ENCODE measurements at places on chromosomes 16 and 17.

DNA sequence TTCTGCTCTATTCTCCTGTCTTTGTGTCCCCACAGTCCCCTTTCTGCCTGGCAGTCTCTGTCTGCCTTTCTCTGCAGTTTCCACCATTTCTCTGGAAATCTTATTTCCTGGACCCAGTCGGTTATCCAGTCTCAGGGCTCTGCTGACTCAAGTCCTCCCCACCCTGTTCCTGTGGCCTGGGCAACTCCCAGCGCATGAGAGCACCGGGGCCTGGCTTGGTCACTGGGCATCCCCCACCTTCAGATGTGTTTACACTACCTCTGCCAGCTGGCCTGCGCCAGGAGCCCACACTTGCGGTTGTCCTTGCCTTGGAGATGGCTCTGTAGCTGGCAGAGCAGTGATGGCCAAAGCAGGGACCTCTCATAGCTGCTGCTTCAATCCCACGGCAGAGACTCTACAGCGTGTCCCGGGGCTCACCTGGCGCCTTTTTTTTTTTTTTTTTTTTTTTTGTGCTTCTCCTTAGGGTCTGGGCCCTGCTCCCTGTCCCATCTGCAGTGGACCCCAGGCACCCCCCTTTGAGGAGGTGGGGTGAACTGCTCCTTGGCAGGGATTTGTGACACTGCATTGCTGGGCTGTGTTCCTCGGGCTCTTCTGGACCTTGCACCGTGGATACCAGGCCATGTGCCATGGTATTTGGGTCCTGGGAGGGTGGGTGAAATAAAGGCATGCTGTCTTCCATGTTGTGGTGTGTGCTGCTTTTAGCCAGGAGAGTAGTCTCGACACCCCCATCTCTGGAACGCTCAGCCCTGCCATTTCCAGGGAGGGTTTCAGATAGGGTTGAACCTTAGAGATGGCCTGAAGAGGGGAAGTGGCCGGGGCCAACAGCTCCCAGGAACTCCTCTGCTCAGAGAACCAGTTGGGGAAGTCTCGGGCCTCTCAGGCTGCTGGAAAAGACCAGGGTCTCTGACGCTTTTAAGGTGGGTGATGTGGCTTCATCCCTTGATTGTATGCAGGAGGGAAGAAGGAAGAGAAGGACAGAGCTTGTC is 17.5 kb downstream of the GUCY2D start:
- DNase-seq = no peak

- no peak for DNase-seq
Observed at GRCh38 chr17:79515646-79516571, 94.9 kb downstream of the RBFOX3 start.

DNA sequence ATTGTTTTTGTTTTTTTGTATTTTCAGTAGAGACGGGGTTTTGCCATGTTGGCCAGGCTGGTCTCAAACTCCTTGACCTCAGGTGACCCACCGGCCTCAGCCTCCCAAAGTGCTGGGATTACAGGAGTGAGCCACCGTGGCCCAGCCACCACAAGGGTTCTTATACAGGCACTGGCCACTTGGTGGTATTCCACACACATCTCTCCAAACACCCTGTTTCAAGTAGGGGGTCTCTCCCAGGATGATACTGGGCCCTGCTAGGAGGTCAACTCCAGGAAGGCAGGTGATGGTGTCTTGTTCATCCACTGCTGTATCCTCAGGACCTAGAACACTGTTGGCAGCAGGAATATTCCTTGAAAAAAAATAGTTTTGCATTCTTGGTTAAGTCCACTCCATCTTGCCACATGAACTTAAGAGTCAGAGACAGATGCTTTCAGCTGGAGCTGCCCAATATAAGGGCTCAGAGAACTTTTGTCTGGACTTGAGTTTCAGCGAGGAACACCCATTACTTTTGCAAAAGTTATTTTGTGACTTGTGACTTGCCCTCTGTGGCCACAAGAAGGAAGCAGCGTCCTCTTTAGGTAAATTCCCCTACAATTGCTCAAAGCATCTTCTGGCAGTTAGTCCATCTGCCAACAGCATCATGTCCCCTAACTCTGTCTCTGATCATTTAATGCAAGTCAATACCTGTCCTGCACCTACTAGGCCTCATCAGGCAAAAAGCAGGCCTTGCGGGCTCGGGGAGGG is 7.4 kb upstream of the EEF2K start:
- DNase-seq = no peak

DNA sequence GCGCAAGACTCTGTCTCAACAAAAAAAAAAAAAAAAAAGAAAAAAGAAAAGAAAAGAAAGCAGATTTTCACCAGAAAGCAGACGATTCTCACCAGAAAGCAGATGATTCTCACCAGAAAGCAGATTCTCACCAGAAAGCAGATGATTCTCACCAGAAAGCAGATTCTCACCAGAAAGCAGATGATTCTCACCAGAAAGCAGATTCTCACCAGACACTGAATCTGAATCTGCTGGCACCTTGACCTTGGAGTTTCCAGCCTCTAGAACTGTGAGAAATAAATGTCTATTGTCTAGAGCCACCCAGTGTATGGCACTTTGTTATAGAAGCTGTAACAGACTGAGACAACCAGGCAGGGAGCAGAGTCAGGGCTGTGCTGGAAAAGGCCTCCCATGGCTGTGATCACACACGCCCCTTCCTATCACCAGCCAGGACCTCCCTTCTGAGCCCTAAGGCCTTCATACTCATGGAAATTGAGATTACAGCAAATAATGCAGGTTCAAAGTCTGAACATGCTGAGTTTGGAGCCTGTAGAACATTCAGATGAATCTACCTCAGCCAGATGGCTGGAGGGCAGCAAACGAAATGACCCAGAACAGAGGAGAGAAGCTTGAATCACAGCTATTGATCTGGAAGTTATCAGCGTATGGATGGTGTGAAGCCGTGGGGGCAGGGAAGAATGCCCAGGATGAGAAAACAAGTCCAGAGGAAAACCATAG is 309.3 kb downstream of the SLC39A11 start:
- no peak for DNase-seq

DNA sequence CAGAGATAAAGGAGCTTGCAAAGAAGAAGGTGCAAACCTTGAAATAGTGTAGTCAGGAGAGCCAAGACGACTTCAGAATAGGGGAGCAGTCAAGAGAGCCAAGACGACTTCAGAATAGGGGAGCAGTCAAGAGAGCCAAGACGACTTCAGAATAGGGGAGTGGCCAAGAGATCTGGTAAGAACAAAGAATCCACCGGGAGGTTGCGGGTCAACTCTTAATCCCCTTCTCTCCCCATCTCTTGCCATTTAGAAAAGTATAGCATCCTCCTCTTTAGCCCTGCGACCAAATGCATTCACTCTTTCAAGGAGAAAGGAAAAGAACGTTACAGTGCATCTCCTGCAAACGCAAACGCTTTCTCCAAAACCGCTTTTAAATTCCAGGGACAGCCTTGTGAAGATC is 713 bp downstream of the KNOP1 start:
- DNase-seq = no peak

GRCh38 chr16:55982597-55982996 is 107.4 kb upstream of the CES5A start:
- DNase-seq = no peak

GRCh38 chr16:54412037-54412436 is 125.5 kb upstream of the IRX3 start:
- DNase-seq = no peak

GRCh38 chr17:47188271-47188875 is 722 bp downstream of the CDC27 start:
- no peak for DNase-seq

DNA sequence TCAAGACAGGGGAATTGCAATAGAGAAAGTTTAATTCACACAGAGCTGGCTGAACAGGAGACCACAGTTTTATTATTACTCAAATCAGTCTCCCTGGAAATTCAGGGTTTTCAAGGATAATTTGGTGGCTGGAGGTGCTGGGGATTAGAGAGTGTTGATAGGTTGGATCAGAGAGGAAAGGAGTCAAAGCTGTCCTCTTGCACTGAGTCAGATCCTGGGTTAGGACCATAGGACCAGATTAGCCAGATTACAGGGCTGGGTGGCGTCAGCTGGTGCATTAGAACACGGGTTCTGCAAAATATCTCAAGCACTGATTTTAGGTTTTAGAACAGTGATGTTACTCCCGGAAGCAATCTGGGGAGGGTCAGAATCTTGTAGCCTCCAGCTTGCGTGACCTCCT is 1.8 kb upstream of the NSMCE1 start:
- DNase-seq = no peak

DNA sequence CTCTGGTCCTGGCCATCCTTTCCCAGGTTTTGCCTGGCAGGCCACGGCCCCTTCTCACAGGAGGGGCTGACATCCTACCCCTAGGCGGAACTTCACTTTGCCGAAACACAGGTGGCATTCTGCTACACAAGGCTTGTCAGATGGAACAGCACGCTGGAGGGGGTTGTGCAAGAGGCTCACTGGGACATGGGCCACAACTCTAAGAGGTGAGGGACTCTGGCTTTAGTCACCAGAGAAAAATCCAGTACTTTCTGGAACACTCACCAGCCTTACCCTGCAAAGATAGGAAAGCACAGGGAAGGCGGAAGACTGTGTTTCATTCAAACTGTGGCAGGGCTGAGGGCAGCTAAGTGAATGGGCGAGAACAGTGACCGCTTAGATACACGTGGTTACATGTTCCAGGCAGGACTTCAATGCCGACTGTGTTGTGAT is 18.3 kb downstream of the CDC42EP4 start:
- peak; percentile 87 for DNase-seq

DNA sequence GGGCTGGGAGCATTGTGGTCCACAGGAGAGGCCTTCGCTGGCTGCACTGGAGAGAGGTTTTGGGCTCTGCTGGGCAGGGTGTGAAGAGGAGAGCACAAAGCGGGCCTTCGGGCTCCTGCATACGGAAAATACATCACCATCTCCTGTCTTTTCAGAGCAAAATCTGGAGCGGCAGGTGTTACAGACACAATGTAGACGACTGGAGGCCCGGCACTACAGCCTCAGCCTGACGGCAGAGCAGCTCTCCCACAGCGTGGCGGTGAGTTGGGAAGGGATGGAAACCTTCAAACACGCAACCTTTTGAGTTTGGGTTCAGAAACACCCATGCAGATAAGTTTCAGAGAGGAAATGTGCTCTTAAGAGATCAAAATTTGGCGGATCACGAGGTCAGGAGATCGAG is 17.9 kb downstream of the GINS2 start:
- no peak for DNase-seq

GRCh38 chr16:89871895-89872294 is 1.5 kb upstream of the TCF25 start:
- DNase-seq = no peak

- DNase-seq = no peak
Observed at GRCh38 chr16:57578521-57579360, 36.3 kb downstream of the ADGRG5 start.

- no peak for DNase-seq
Observed at GRCh38 chr16:63577891-63578290, 1541.7 kb upstream of the CDH8 start.

- no peak for DNase-seq
Observed at GRCh38 chr17:76986365-76986764, 118.2 kb downstream of the MGAT5B start.

DNA sequence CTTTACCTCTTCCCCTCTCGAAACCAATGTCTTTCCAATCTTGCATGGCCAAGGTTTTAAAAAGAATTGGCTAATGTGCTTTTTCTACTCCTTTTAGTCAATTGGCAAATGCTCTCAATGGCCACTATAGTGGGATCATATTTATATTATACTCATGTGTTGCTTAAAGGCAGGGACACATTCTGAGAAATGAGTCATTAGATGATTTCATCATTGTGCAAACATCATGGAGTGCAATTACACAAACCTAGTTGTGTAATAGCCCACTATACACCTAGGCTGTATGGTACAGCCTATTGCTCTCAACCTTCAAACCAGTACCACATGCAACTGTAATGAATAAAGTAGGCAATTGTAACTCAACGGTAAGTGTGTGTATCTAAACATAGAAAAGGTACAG is 180.9 kb downstream of the HS3ST3A1 start:
- no peak for DNase-seq

DNA sequence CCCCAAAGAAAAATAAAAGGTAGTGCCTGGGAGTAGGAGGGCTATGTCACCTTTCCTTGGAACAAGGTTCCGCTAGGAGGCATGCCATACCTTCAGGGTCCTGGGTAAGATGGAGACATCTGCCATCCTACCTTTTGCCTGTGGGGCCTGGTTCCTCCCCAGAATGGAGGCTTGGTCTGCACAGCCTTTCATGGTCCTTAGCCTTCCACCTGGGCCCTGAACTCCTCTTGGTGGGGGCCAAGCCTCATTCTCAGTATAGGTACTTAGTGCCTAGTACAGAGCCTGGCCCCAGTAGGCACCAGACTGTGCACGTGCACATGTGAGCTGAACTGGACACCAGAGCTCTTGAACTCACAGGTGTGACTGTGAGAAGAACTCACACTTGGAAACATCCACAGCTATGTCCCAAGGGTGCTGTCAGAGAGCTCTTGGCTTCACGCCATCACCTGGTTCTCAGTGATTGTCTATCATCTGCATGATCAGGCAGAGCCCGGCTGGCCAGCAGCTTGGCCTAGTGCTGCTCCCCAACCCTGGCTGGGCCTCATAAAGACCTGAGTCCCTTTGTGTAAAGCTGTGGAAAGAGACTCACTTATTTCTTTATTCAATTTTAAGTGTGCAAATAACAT is 143.2 kb downstream of the SOCS1 start:
- no peak for DNase-seq

- DNase-seq = no peak
Observed at GRCh38 chr17:6568184-6568758, 11.9 kb upstream of the PITPNM3 start.

GRCh38 chr16:4463522-4464163 is 10.8 kb downstream of the NMRAL1 start:
- DNase-seq = no peak

DNA sequence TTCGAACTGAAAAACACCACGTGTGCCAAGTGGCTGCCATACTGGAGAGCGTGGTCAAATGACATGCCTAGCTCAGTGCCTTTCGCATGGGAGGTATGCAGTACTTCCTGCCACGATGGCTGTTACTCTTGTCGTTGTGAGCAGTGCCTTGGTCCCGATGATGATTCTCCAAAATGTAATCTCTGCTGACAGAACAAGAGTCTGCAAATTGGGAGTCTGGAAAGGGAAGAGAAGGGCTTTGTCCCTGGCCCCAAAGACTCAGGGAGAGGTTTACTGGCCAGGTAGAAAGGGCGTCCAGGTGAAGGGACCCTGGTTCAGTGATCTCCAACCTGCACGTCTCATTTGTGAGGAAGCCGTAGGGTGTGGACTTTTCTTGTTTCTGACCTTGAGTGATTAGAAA is 336.6 kb downstream of the WWOX start:
- no peak for DNase-seq

DNA sequence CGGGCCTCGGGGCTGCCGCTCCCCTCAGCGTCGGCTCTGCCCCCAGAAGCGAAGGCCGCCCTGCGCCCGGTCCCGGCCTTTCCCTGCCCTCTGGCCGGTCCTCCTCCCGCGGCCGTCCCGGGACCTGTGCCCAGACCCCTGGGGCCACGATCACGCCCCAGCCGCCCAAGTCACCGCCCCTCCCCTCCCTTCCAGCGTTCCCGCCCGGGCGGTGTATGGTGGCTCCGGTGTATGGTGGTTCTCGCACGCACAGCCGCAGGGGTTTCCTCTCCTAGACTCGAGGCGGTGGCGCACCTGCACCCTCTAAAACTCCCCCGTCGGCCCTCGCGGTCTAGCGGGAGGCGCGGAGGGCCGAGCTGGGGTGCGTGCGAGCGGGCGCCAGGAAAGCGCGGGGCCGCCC is 10.0 kb downstream of the TIGD7 start:
- no peak for DNase-seq
